ENCODE measurements at places on chromosomes 5 and 9.

- no peak for DNase-seq
These were observed 4.2 kb upstream of the DPM2 start for GRCh38 chr9:127941961-127942215.

DNA sequence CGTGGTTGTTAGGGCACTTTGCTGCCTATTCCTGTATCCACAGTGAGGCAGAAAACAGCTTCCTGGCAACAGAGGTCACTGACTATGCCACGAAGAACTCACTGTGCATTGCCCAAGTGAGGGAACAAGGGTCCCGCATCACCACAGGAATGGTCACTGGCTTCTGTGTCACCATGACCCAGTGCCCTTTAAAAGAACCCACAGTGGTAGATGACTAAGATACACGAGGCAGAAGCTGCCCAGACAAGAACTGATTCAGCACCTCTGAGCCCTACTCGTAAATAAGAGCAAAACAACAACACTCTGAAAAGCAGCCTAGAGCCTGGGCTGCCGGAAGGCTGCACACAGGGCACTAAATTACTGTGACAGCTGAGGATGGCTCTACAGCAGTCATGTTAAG, 236.6 kb upstream of the RASEF start:
- no peak for DNase-seq

DNA sequence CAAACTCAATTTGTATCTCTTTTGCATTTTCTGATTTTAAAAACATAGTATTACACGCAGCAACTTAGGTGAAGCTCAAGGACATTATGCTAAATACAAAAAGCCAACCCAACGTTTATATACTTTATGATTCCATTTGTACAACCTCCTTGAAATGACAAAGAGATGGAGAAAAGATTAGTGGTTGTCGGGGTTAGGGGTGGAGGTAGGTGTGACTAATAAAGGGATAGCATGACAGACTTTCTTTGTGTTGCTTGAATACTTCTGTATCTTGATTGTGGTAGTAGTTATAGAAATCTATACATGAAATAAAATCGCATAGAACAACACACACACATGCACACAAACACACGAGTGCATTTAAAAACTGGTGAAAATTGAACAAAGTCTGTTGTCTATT, 42.5 kb upstream of the EFNA5 start:
- DNase-seq: no peak

- DNase-seq: no peak
These were observed 1.2 kb upstream of the F12 start for GRCh38 chr5:177410575-177410974.

DNA sequence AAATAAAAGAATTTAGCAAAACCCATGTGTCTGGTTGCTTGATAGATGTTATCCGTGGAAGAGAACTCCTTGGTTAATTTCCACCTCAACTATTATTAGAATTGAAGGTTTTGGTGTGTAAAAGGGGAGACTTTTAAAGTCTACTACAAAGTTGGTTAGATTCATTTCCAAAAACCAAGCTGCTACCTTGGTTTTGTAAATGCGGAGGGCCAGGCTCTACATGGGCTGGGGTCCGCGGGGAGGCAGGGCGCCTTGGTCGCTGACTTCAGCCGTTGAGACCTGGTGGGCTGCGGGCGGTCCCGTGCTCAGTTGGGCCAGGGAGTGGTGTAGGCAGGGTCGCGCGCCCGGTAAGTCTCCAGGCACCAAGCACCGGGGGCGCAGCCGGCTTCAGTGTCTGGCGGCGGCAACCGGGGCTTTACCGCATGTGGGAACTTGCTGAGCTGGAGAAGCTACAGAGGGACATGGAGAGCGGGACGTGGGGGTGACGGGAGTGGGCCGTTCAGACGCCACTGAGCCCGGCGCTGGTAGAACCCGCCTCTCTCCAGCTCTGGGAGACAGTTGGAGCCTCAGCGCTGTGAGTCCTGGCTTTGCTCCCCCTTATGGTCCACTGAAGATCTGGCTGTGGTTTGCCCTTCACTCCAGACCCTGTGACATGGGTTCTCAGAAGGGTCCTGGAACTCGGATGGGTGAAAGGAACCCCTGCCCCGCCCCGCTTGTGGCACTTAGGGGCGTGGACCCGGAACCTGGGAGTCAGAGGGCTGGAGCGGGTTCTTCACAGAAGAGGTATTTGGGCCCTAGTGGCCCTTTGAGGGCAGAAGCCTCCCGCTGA, 11.8 kb downstream of the NR2F1 start:
- no peak for DNase-seq

DNA sequence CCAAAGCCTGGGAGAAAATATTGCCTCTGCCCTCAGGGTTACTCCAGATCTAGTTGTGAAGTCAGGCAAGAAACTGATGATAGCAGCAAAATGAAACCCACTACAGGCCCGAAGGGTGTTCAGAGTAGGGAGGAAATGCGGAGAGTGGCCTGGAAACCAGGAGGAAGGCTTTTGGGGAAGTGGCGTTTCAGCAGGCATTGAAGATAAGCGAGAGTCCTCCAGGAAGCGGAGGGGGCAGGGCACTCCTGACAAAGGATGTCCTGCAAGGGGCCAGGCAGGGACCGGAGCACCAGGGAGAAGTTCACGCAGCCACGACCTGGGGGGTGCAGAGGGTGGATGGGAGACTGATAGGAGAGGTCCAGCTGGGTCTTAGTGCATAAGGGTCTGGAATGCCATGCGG, 7.8 kb upstream of the FOXI1 start:
- DNase-seq: no peak
